GM13976 (cell line): ENCODE measurements at places on chromosomes 1 and 21.

GRCh38 chr1:10754568-10755329 is 41.7 kb downstream of the CASZ1 start:
- DNase-seq = no peak

DNA sequence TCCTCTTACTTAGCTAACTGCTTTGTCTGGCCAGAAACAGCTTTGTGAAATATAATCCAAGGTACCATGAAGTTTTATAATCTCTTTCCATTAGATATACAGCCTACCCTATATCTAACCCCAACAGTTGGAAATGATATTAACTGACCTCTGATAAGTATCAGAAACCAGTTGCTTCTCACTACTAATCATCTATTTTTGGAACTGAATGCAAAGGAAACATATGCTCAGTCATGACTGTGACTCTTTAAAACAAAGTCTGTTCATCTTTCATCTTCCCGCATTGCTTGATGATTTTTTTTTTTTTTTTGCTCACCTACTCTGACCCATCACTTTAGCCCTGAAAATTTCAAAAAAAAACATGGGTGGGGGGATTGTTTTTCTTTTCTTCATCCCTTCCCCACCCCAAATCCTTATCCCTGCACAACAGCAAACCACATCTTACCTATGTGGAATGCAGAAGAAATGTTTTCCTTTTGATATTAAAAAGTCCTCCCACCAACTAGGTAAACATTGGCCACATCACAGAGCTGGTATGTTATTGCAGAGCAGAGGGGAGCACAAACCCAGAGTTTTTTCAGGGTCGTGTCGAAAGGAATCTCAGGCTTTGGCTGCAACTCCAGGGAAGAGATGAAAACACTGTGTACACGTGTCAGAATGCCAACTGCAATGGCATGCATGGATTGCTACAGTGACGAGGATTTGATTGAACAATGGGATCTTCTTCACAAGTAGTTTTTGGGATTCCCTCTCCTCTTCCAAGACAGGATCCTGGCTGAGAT is 137.3 kb downstream of the SLC30A10 start:
- no peak for DNase-seq

DNA sequence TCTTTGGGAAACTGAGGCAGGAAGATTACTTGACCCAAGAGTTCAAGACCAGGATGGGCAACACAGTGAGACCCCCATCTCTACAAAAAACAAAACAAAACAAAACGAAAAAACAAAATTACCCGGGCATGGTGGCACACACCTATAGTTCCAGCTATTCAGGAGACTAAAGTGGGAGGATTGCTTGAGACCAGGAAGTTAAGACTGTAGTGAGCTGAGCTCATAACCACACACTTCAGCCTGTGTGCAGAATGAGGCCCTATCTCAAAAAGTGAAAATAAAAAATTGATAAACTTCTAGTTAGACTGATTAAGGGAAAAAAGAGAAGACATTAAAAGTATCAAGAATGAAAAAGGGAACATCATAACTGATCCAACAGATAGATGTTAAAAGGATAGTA is 154.0 kb downstream of the RHOU start:
- DNase-seq = no peak

DNA sequence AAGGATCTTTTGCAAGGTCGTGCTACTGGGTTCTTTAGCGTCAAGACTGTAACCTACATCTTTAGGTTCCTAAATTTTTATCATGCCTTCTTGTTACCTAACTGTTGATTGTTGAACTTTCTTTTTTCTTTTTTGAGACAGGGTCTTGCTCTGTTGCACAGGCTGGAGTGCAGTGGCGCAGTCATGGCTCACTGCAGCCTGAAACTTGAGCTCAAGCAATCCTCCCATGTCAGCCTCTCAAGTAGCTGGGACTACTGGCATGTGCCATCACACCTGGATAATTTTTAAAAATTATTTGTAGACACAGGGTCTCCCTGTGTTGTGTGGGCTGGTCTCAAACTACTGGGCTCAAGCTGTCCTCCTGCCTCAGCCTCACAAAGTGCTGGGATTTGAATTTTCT is 52.9 kb downstream of the NFIA start:
- no peak for DNase-seq

DNA sequence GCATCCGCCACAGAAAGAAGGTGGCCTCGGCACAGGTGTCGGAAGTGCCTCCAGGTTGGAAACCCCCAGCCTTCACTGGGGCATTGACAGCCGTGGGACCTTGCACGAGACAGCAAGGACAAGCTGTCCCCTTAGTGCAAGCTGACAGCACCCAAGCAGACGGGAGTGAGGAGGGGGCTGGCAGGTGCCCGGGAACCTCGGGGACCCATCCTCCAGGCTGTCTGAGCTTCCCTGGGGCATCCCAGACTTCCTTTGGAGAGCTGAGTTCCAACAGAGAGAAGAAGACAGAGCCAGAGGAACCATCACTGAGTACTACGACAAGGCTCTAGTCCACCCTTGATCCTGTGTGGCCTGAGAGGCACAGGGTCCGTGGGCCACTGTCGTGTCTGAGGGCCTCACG is 100.6 kb upstream of the RAB4A start:
- DNase-seq = no peak

DNA sequence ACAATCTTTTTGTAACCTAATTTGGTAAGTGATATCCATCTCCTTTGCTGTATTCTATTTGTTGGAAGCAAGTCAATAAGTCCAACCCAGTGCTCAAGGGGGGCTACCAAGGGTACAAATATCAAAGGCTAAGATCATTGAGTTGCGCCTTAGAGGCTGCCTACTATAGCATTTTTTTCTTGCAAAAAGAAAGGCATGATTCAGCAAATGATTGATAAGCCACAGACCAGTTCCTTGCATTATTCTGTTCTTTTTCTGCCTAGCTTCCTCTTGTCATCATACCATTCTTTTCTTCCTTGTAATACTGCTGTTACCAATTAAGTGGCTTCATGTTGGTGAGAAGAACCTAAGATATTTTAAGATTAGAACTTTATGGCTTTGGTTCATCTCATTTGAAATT is 29.8 kb upstream of the BARHL2 start:
- no peak for DNase-seq

- no peak for DNase-seq
These were observed 14.4 kb upstream of the TP53BP2 start for GRCh38 chr1:223860051-223860622.

DNA sequence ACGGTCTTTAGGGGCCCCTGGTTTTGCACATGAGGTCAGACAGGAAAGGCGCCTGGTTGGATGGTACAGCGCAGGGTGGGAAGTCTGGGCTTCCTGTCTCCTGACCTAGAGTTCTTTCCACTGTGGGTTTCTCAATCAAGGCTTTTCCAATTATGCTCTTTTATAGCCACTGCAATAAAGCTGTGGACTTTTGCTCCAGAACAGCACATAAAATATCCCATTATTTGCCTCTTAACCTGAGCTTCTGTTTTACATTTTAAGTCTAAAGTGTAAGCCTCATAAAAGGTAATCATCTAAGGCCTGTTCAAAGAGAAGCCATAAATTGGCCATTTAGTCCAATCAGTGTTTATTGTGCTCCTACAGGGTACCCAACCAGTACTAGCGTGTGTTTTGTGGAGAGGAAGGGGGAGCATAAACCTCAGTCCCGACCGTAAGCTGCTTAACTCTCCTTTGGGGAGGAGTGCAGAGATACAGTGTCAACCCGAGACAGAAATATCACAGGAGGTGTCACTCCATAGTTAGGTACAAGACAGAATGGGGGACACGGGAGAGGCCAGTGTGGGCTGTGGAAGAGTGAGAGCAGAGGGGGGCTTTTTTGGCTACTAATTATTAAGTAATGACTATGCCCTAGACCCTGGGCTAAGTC is 270.0 kb downstream of the TRABD2B start:
- DNase-seq = no peak
